ENCODE measurements at places on chromosomes 4 and X.

- DNase-seq, result no peak
Measured at GRCh38 chr4:77314697-77315096, 157.7 kb downstream of the CCNG2 start.

- no peak for DNase-seq
Measured at GRCh38 chr4:36523182-36523581, 241.8 kb downstream of the DTHD1 start.

DNA sequence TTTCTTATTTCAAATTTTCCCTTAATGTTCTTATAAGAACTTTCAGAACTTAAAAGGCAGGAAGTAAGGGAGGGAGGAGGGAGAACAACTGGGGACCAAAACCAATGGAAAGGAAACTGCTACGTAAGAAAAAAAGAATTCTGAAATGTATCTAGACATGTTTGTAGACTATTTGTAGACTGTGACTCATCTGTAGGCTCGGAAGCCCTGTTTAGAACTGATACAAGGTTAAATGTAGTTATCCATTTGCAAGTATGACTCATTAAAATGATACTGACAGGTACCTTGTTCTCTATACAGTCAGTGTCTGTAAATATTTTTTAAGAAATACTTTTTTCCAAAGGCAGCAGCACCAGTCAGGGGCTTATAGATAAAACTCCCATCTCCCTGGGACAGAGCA lies 202.0 kb downstream of the DHX15 start:
- no peak for DNase-seq

- no peak for DNase-seq
Measured at GRCh38 chr4:4721636-4722035, 137.8 kb upstream of the MSX1 start.

DNA sequence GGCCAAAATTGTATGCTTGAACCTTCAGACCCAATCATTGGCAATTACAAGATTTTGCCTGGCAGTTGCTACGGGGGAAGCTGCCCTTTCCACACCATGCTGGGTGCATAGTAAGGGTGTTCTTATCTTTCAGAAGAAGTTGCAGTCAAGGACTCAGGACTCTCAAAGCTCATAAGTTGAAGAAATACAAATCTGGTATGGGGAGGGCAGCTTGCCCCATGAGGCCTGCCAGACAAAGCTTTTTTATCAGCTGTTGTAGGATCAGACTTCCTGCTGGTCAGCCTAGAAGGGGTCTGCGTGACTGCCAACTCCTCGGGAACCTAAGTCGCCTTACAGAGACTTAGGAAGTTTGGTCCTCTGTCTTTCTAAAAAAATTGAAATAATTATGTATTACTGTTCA lies 174.9 kb upstream of the TECRL start:
- DNase-seq, result no peak

- DNase-seq, result no peak
Measured at GRCh38 chr4:124333466-124333865, 379.1 kb downstream of the ANKRD50 start.
